ENCODE measurements at places on chromosomes 7 and 10.

DNA sequence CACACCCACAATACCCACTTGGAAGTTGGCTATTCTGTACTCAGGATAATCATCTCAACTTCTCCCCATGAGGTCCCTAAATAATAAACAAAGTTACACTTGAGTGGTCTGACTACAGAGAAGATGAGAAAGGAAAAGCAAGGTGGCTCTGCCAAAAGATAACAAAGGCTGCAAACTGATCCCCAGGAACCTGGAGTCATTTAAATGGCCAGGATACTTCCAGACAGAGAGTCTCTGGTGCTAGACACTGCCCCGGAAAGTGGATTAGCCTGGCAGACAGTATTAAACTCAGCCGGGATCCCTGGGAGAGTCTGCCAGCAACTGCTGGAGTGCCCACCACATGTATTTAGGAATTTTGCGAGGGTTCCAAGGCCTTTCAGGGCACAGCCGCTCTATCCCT lies 93.7 kb downstream of the DGKI start:
- no peak for DNase-seq

DNA sequence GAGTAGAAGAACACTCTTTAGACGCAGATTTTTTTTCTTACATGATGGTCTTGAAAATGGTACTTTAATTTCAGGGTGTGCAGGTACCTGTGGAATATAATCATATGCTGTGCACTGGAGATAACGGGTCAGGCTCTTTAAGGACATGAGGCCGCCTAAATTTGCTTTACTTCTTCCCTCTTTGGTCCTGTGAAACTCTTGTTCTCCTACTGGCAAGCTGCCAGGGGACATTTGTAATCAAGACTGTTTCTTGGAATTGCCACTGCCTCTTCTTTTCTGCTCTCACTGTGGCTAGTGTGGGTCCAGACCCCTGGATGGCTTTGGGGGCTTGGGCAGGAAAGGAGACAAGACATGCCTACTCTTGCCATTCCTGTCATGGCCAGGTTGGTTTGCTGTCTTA lies 146.0 kb downstream of the SND1 start:
- DNase-seq, result no peak

DNA sequence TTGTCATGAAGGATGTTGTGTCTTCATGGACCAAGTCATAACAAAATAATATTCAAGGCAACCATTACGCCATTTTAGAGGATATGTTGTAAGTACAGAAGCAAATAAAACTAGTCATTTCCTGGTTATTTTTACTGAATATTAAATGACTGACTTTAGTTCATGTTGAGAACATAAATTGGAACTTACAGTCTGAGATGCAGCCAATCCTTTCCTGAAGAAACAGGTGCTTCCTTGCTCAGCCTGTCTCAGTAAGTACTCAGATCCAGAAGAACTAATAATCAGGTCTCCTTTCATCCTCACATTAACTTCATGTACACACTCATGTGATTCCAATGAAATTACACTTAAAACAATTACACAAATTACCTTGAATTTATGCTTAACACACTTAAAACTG lies 12.3 kb downstream of the SEMA3A start:
- no peak for DNase-seq

DNA sequence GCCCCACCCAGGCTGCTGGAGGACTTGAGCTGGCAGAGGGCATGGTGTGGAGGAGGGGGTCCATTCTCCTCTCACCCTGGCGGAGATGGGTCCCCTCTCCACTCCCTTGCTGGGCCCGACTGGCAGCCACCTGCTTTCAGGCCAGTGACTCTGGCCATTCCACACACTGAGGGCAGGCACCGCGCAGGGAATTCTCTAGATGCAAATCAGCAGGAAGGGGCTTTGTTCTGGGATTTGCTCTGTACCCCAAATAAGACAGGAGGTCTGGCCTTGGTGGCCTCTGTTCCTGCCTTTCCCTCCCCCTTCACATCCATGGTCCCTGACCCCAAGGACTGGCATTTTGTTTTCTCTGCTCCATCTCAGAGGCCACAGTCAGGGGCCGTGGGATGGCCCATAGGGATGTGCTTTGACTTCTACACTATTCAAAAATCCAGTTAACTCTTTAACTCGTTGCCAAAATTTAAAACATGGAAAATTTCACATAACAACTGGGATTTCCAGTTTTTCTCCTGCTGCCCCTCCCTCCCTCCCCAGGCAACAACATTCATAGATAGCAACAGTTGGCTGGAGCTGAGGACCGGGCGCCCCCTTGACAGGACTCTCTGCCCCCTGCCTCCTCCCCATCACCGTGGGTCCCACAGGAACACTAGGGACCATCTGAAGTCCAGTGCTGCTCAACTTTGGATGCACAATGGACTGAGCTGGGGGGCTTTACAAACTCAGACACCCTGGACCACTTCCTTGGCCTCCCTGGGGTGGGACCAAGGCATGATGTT lies 33.9 kb downstream of the PPIF start:
- no peak for DNase-seq

GRCh38 chr10:124739986-124740368 lies 4.2 kb downstream of the FAM53B start:
- DNase-seq, result no peak

DNA sequence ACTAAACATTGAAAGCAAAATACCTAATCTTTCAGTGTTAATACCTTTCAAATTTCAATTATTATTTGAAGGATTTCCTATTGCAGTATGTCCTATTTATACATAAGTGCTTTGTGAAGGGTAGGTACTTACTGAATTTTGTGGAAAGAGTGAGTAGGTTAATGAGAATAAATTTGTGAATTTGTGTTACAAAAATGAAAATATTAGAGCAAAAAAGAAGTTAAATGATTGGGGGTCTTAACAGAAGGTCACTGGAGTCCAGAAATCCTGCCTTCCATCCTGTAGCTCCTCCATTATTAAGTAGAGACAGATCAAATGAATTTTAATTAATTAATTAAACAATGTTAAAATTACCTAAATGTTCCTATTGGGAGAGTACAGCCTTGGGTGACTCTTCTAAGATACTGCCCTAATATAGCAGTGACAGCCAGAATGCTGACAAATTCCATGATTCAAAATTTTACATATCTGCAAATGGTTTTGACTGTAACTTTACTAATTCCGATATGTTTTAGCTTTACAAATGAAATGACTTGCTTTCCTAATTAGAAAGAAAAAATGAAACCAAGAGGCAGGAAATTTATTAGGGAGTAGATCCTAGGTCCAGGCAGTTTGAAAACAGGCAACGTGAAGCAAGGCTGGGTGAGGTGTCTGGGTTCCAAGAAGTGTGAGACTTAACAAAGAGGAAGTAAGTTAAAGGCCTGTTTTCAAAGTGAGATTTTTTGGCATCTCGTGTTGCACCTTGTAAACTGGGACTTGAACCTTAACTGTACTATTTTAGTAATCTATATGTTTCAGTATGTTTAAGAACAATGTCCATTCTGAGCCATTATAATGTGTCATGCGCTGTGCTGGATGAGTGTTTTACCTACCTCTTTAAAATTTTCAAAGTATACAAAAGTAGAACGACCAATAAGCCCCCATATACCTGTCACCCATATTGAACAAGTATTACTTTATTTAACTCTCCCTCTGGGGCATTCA lies 1.5 kb downstream of the PIK3CG start:
- no peak for DNase-seq

DNA sequence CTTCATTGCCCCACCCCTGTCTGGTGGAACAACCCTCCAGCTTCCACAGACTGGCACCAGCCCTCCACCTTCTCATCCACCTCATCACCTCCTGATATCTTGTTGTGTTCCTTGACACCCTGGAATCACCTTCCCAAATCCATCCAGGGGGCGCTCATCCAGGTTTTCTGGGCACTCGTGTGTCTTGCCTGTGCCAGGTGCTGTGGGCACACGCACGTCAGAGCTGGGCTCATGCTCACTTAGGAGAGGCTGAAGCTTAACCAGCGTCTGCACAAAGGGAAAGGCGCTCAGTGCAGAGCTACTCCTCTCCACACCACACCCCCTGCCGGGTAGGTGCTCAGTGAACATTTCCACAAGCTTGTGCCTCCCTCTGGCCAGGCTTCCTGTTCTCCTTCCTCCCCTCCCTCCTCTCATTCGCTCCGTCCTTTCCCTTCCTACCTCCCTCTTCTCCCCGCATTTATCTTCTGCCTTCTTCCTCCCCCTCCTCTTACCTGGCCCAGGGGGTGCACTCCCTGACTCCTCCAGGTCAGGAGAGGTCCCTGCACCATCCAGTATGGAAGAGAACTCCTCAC lies 4.8 kb downstream of the ADCYAP1R1 start:
- no peak for DNase-seq

- no peak for DNase-seq
These were observed 73.3 kb upstream of the ANLN start for GRCh38 chr7:36316319-36316718.

- DNase-seq, result no peak
These were observed 47.5 kb downstream of the GSDME start for GRCh38 chr7:24709585-24710360.
